ENCODE measurements at places on chromosomes 2 and 18. TPM values are rescaled to one million over a fixed set of nuclear protein-coding genes. Genes with fewer than 3 reads are reported as not detected.

DNA sequence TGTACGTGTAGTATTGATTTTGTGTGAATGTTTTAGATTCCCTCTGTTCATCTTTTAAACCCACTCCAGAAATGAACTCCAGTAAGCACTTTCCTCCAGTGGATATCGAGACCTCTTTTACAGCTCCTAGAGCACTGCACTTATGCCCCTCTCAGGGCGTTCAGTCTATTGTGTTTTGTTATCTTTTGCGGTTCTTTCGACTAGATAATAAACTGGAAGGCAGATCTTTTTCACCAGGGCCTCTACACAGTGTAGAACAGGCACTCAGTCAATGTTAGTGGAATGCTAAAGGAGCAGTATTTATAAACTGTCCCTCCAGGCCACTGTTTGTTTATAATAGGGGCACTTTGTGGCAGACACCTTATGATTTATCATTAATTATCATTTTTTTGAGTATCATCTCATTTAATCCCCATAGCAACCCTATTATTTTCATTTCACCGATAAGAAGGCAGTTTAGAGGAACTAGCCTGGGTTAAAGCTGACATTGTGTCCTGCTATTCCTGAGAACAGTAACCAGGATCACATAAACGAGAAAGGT lies 742 bp upstream of the SOS1 start:
- peak overlapping the region; percentile 91 for H3K27ac ChIP-seq
- no peak for DNase-seq
- peak overlapping the region; percentile 79 for H3K4me3 ChIP-seq
- H3K27me3 ChIP-seq: no peaks in the 10 kb centered on the region
- peaks cover 4% of the 10 kb centered on the region for H3K36me3 ChIP-seq

DNA sequence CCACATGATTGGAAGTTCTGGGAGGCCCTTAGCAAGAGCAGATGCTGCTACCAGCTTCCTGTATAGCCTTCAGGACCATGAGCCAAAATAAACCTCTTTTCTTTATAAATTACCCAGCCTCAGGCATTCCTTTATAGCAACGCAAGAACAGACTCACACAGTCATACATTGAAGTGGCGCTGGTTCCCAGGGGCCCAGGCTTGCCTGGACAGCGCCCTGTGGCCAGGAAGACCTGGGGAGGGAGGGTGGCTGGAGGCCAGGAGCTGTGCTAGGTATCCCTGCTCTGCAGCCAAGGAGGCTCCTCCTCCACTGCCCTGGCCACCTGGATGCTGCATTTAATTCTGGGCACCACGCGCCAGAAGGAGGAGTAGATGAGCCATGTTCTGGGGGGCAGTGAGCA lies 98.1 kb downstream of the AGAP1 start:
- no peak overlapping the region for H3K27ac ChIP-seq
- no peaks in the 10 kb centered on the region for H3K36me3 ChIP-seq
- no peak for DNase-seq
- H3K4me3 ChIP-seq: no peak overlapping the region
- no peaks in the 10 kb centered on the region for H3K4me1 ChIP-seq

DNA sequence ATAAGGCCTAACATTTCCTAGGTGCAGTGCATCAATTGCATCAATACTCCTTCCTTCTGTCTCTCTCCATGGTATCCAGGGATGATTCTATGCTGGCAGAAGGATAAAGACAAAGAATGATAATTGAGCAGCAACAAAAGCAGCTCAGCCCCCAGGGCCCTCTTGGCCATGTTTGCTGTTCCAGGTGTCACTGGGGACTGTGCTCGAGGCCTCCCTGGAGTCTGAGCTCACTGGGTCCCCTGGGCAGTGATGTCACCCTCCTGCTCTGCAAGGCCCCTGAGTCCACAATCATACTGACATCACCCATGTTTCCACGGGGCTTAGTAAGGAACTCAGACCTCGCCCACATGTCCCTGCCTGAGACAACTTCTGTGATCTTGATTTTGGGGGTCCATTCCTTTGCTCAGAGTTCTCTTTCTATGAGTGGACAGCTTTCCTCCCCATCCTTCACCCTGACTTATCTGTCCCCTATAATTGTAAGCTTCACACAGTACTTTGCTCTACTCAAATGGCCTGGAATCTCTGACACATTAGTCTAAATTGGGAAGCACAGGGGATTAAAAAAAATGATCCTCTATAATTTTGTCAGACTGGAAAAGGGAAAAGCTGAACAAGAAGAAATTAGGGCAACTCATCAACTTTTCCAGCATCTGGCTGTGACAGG lies 15.8 kb upstream of the EXOC6B start:
- H3K27ac ChIP-seq: no peak overlapping the region
- DNase-seq: no peak
- no peaks in the 10 kb centered on the region for H3K36me3 ChIP-seq

- no peak overlapping the region for H3K4me3 ChIP-seq
- no peak for DNase-seq
- H3K27ac ChIP-seq: no peak overlapping the region
- no peaks in the 10 kb centered on the region for H3K36me3 ChIP-seq
- no peaks in the 10 kb centered on the region for H3K27me3 ChIP-seq
These were observed 30.4 kb downstream of the MTHFD2 start for GRCh38 chr2:74228772-74229171.

DNA sequence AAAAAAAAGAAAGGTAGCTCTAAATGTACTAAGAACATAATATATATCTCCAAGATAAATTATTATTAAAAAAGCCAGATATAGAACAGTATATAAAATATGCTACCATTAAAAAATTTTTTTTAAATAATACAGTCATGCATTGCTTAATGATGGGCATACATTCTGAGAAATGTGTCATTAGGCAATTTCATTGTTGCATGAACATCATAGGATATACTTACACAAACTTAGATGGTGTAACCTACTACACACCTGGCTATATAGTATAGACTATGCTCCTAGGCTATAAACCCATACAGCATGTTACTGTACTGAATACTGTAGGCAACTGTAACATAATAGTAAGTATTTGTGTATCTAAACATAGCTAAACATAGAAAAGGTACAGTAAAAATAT lies 18.3 kb upstream of the LAPTM4A start:
- peaks cover 18% of the 10 kb centered on the region for H3K4me1 ChIP-seq
- H3K27ac ChIP-seq: no peak overlapping the region
- no peak for DNase-seq

DNA sequence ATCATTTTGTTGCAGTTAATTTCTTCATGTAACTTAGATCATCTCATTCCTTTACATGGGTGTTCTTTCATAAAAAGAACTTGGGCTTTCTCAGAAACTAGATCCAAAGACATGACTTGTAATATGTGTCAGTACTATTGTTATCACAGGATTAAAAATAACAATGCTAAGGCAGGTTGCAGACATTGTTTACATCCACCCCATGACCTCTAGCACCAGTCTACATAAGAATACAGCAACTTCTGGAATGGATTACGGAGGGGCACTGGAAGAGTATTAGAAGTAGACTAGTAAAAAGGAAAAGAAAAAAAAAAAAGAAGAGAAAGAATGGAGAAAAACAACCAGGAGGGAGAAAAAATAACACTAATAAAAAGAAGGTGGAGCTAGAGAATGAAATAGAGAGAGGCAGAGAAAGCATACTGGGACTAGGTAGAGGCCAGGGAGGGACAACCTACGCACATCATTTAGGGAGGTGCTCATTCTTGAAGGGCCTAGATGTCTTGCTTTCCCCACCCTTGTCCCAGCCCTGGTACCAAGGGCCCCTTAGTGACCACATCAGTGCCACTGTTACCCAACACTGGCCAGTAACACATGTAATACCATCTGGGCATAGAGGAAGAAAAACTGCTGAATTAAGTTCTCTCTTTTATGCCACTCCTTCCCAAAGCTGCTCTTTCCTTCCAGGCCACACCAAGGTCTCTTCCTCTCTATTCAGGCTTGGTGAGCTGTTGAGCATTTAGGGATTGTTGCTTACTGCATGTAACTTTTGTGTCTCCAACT lies 70.6 kb upstream of the KLF7 start:
- H3K27me3 ChIP-seq: no peaks in the 10 kb centered on the region
- no peak overlapping the region for H3K4me3 ChIP-seq
- H3K36me3 ChIP-seq: no peaks in the 10 kb centered on the region
- no peak for DNase-seq

DNA sequence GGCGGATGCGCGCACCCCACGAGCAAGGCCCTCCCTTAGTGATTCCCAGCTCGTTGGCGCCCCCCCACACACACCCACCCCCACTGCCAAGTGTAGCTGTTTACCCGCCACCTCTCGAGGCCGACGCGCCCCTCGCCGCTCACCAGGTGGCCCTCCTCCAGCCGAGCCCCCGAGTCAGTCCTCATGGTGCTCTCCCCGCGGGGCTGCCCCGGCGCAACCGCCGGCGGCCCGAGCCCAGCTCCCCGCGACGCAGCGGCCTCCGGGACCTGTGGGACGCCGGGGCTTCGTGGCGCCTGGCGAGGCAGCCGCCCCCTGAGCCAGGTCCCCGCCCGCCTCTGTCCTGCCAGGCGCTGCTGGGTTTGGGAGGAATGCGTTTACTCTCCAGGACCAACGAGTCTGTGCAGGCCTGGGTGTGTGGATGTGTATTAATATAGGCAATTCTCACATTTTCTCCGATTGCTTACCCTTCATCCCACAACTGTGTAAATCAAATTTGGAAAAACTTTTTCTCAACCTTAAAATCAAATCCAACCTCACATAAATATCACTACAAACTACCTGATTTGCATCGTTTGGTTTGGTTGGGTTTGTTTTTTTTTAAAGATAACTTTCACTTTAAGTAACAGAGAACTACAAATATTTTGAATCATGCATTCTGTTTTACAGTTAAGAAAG lies at the start of gene TMEM237:
Gene TMEM237 (minus strand): TSS at position 288 of the 675 bp plus-strand sequence. CDS start 103 bp downstream, at position 185.
- H3K4me1 ChIP-seq: peaks cover 16% of the 10 kb centered on the region
- no peaks in the 10 kb centered on the region for H3K27me3 ChIP-seq
- no peaks in the 10 kb centered on the region for H3K36me3 ChIP-seq

DNA sequence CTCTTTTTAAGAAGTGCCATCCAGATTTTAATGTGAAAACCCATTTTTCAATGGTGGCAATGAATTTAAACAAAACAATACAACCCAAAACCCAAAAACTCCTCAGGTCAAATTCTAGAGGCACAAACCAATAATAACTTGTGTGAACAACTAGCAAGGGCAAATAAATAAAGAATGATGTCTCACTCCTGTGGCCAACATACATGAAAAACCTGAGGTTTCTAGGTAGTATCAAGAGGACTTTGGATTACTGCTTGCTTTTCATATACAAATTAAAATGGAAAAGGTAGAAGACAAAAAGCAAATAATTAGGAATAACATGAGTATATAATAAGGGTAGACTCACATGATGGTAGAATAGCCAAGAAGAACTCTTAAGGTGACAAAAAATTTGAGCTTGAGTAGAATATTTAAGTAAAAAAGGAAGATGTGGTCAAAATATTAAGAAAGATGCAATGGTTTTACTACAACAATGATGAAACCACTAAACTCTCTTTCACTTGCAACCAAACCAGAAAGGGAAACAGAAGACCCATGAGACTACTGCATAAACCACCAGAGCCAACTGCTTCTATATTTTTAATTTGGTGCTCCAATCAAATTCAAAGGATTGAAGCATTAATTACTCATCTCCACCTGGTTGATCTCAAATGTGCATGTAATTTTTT lies 53.5 kb downstream of the DARS1 start:
- no peak overlapping the region for H3K4me3 ChIP-seq
- DNase-seq: no peak
- H3K27ac ChIP-seq: no peak overlapping the region
- no peaks in the 10 kb centered on the region for H3K27me3 ChIP-seq
- H3K36me3 ChIP-seq: no peaks in the 10 kb centered on the region

- no peak overlapping the region for H3K4me3 ChIP-seq
- no peaks in the 10 kb centered on the region for H3K36me3 ChIP-seq
- H3K4me1 ChIP-seq: peaks cover 24% of the 10 kb centered on the region
- H3K27ac ChIP-seq: no peak overlapping the region
- no peaks in the 10 kb centered on the region for H3K27me3 ChIP-seq
These were observed 58.3 kb upstream of the NCOA1 start for GRCh38 chr2:24432735-24433134.

- no peak overlapping the region for H3K4me3 ChIP-seq
- DNase-seq: peak; percentile 62
- no peaks in the 10 kb centered on the region for H3K36me3 ChIP-seq
These were observed 14.5 kb downstream of the IL1R2 start for GRCh38 chr2:102005989-102006885.

GRCh38 chr2:96556441-96557330 lies 20.1 kb downstream of the ARID5A start:
- no peaks in the 10 kb centered on the region for H3K4me1 ChIP-seq
- no peak for DNase-seq
- H3K27ac ChIP-seq: no peak overlapping the region
- no peak overlapping the region for H3K4me3 ChIP-seq
- H3K27me3 ChIP-seq: no peaks in the 10 kb centered on the region

- no peaks in the 10 kb centered on the region for H3K27me3 ChIP-seq
- no peak overlapping the region for H3K27ac ChIP-seq
- no peaks in the 10 kb centered on the region for H3K4me1 ChIP-seq
- DNase-seq: no peak
These were observed 211.9 kb downstream of the MYCN start for GRCh38 chr2:16152071-16152927.

DNA sequence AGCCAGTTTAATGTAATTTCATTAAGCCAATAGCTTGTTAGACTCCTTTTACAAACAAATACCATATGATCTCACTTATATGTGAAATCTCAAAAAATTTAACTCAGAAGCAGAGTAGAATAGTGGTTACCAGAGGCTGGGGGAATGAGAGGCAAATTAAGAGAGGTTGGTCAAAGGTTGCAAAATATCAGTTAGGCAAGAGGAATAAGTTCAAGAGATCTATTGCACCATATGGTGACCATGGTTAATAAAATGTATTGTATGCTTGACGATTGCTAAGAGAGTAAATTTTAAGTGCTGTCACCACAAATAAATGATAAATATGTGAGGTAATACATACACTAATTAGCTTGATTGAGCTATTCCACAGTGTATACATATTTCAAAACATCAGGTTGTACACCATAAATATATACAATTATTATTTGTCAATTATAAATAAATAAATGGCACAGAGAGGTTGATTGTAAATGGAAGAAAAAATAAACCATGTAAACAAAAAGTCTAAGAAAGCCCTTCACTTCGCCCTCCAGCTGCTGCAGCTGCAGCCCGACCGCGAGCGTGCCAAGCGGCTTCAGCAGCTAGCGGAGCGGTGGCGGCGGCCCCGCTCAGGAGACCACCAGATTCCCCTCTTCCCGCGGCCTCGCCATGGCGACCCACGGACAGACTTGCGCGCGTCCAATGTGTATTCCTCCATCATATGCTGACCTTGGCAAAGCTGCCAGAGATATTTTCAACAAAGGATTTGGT lies 23.0 kb upstream of the ACTR2 start:
- peaks cover 6% of the 10 kb centered on the region for H3K27me3 ChIP-seq
- H3K36me3 ChIP-seq: no peaks in the 10 kb centered on the region
- no peaks in the 10 kb centered on the region for H3K4me1 ChIP-seq
- H3K27ac ChIP-seq: no peak overlapping the region
- H3K4me3 ChIP-seq: no peak overlapping the region

ACVR1C gene
- total RNA-seq: 0.13 TPM

HOXD13 gene
- 32.7 TPM for total RNA-seq

UGT1A9 gene
- total RNA-seq: not detected

NDUFB3 gene
- 119 TPM for total RNA-seq

All from A673 (cell line).